Brain microvascular endothelial cell (primary cell): ENCODE measurements at places on chromosomes 6 and 20.

DNA sequence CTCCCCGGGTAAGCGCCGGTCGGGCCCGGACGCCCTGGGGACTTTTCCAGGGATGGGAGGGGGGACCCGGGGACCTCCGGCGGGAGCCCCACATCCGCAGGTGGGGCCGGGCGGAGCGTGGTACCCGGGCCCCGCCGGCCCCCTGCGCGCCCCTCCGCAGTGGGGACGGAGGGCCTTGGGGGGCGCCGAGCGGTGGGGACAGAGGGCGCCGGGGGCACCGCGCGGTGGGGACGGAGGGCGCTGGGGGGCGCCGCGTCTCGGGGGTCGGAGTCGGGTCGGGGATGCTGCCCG is 270 bp downstream of the PLEKHG1 start:
- no peak for DNase-seq

DNA sequence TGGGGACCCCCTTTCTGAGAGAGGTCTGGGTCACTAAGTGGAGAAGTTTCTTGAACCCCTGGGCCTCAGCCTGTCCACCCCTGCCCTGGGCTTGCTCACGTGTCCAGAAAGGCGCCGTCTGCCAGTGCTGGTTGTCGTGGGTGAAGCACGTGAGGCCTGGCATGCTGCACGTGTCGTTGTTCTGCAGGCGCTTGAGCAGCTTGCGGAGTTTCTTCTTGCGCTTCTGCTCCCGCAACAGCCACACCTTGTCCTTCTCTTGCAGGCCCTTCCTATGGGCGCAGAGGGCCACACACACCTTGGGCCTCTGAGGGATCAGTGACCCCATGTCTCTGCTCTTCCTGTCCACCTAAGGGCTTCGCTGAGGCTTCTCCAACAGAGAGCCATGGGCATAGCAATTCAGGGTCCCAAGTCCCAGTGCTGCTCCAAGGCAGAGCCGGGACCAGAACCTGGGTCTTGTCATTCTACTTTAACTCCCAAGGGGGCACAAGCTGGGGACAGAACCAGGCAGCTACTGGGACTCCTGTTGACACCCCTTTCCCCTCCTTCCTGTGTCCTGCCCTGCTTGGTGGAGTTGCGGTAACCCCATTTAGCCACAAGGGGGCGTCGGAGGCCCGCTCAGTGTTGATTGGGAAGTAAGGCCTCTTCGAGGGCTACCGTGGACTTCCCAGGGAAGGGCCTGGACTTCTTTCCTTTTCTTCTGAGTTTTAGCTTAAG is 121.8 kb downstream of the SULF2 start:
- DNase-seq: peak; percentile 64

DNA sequence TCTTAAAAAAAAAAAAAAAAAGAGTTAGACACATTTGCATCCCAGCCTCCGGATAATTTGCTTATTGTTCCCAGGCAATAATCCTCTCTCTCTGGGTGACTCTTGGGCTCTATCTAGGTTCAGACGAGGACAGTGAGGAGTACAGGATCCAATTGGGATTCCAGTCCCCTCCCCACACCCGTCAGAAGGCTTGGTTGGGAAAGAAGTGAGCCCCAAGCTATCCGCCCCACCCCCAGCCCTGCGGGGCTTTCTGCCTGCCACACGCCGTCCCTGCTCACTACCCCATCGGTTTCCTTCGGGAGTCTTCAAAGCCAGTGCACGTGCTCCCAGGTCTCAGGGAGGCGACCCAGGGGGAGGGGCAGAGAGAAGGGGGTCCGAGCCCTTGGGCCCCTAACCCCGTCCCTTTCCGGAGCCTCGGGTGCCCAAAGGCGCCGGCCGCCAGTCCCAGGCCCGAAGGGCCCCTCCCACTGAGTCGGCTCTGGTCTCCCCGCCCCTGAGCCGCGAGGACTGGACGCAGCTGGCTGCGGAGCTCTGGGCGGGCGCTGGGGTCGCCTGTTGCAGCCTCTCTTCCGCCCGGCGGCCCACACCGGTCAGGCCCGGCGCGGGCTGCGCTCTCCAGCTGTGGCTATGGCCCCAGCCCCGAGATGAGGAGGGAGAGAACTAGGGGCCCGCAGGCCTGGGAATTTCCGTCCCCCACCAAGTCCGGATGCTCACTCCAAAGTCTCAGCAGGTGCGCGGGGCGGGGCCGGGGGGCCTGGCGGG is 2.5 kb downstream of the MYMX start:
- DNase-seq: no peak

DNA sequence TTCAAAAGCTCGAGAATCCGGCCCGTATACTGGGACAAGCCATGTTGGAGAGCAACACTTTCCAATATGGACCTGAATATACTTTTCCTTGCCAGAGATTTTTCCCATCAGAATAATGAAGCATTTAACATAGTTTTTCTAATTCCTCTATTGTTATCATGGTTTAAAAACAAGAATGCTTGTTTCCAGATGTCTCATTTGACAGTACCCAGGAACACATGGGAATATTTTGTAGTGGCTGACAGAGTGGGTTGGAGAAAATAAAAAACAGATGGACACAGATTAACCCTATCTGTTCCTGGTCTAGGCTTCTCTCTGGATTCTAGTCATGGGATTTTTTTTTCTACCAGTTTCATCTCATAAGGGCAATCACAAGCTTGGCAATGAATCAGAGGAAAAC is 164.8 kb upstream of the CEP162 start:
- DNase-seq: no peak

DNA sequence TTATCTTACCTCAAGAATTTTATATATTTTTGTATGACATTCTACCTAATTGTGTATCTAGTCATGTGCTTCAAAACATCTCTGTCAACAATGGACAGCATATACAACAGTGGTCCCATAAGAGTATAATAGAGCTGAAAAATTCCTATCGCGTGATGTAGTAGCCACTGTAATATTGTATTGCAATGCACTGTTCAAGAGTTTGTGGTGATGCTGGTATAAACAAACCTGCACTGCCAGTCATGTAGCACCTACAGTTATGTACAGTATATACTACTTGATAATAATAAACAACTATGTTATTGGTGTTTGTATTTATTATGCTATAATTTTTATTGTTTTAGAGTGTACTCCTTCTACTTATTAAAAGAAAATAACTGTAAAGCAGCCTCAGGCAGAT is 672.7 kb downstream of the CD109 start:
- DNase-seq: peak; percentile 32

GRCh38 chr20:56422076-56422823 is 10.2 kb downstream of the CASS4 start:
- peak; percentile 79 for DNase-seq

DNA sequence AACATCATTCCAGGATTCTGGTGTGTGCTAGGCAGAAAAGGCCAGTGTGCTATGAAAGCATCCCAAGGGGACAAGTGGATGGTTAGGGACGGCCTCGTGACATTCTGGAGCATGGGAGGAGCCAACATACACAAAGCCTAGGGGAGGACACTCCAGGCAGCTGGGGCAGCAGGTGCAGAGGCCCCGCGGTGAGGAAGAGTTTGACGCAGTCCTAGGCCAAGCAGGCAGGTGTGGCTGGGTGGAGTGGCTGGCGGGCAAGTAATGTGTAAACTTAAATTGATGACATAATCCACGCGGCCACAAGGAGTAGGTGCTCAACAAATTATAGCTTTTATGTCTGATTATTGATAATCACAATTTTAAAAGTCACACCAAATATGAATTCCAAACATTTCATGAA is 93.6 kb downstream of the TMEM242 start:
- no peak for DNase-seq

- DNase-seq: no peak
Measured at GRCh38 chr6:140867336-140867735, 1265.4 kb upstream of the GJE1 start.

DNA sequence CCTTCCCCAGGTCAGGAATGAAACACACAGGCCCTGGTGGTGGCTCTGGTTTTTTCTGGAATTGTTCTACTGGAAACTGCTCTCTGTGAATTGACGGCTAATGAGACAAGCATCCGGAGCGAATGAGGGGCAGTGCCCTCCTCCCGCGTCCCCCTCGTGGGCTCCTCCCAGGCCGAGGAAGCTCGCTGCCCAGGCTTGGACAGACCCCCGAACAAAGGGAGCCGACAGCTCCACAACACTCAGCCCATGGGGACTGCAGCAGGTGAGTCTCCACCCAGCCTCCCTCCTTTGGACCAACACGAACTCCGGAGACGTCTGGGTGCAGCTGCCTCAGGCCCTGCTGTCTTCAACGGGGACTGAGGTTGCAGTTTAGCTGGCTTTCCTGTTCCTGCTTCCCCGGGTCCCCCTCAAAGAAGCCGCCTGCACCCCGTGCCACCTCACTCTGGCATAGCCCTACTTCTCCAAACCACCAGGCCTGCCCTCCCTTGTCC is 31.3 kb upstream of the AFDN start:
- DNase-seq: no peak

DNA sequence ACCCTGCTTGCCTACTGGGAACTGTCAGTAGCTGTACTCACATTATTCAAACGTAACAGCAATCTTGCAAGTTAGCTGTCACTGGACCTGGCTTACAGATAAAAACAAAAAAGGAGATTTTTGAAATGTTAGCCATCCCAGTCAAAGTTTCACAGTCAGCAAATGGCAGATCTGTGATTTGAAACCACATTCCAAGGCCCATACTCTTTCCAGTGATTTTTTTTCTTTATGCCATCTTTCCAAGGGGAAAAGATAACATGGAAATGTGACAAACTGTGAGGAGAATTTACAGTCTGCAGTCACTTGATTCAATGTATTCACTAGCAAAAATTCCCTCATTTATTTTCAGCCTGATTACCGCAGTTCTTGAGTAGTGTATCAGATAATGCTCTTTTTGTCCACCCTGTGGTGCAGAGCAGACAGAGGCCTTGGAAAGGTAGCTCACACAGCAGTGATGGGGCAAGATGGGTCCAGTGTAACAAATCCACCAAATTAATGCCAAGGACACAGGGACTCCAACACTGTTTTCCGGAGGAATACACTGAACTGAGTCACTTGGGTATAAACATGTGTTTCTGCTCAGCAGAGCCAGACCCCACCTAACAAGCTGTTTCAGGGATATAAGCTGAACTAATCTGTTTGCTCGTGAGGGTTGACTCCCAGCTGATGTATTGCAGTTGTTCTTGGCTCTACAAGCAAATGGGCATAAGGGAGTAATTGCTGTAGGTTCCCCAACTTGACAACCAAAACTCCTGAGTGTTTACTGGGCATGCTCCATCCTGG is 49.9 kb upstream of the ADGRF1 start:
- DNase-seq: no peak

DNA sequence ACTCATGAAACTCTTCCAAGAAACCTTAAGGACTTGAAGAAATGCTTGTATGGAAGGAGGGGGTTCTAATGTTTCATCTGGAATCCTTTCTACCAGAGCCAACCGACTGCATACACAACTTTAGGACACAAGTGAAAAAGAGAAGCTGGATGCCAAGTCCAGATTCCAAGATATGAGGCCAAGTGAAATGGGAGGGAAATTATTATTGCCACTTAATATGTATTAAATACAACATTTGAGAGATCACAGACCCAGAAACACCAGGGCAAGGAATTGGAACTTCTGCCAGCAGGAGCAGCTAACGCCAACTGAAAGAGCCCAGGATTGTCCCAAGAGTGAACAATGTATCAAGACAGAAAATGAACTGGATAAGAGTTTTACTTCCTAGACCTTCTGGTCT is 144.2 kb downstream of the ARHGAP18 start:
- DNase-seq: no peak

GRCh38 chr6:151392427-151392826 is 1.1 kb upstream of the ZBTB2 start:
- DNase-seq: no peak

DNA sequence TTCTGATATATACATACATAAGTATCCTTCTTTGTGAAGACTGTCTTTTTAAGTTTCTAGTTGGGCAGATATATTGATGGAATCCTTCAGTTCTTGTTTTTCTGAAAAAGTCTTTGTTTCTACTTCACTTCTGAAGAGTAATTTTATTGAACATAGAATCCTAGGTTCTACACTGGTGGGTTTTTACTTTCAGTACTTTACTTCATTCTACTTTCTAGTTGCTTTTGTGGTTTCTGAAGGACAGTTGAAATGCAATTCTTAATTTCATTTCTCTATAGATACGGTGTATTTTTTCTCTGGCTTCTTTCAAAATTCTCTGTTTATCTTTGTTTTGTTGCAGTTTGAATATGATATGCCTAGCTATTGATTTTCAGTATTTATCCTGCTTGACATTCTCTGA is 105.3 kb downstream of the HMGCLL1 start:
- DNase-seq: no peak

DNA sequence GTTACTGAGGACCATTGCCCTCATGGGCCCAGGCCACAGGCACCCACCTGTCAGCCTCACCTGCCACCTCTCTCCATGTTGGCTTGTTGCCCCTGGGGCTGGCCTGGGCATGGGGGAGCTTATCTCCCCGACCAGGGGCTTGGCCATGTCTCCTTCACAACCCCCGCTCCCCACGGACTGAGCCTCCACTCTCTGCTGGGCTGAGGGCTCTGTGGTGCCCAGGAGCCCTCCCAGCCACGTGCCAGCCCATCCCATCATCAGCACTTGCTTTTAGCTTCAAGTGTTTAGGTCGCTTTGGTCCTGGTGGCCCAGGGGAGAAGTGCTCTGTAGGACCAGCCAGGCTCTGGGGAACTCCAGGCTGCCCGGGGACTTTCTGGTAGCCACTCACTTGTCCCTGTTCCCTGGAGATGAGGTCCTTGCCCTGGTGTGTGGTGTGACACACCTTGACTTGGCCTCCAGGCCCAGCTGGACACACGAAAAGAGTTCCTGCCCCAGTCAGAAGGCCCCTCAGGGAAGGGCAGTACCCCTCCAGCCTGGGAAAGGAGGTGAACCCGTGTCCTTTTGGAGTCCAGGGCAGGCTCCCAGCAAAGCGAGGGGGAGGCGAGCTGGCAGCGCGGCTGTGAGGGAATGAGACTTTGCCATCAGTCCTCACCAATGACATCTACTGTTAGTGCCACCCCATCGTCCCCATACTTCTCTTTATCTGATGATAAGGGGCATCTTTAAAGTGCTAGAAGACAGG is 352.6 kb downstream of the ZFAND3 start:
- no peak for DNase-seq

DNA sequence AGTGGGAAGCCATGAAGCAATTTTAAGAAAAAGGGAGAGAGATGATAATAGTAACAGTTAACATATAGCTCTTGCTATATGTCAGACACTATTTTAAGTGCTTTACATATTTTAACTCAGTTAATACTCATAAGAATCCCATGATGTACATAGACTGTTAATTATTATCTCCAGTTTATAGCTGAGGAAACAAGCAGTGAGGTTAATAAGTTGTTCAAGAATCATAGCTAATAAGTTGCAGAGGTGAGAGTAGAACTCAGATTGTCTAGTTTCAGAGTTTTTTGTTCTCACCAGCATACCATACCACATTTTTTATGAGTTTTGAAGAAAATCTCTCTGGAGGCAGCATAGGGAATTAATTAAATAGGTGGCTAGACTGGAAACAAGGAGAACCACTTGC is 144.6 kb upstream of the MMS22L start:
- no peak for DNase-seq

GRCh38 chr6:111842271-111842822 is 30.9 kb downstream of the FYN start:
- no peak for DNase-seq

- DNase-seq: no peak
Measured at GRCh38 chr6:113143206-113143605, 713.9 kb upstream of the MARCKS start.

DNA sequence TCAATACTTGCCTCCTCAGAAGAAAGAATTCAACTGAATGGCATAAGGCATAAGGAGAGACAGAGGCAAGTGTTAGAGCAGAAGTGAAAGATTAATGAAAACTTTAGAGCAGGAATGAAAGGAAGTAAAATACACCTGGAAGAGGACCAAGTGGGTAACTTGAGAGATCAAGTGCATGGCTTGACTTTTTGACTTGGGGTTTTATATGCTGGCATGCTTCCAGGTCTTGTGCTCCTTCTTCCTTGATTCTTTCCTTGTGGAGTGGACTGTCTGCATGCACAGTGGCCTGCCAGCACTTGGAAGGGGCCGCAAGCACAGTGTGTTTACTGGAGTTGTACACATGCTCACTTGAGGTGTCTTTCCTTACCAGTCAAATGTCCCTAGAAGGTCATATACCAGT is 222.1 kb upstream of the UFL1 start:
- no peak for DNase-seq
